ENCODE measurements at places on chromosomes 3 and 15.

DNA sequence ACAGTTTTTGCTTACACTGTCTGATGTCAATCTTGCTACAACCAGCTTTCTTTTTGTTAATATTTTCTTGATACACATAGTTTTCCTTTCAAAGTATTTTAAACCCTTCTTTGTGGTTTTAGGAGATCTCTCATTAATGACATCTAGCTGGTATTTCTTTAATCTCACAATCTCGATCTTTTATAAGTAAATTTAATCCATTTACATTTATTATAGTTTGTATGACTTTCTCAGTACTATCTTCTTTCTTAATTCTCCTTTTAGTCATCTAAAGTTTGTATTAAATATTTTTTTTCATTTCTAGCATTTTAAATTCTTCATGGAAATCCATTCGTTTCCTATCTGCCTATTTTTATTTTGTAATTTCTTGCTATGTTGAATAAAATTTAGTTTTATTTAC lies 55.4 kb downstream of the MRPL3 start:
- no peak for DNase-seq

DNA sequence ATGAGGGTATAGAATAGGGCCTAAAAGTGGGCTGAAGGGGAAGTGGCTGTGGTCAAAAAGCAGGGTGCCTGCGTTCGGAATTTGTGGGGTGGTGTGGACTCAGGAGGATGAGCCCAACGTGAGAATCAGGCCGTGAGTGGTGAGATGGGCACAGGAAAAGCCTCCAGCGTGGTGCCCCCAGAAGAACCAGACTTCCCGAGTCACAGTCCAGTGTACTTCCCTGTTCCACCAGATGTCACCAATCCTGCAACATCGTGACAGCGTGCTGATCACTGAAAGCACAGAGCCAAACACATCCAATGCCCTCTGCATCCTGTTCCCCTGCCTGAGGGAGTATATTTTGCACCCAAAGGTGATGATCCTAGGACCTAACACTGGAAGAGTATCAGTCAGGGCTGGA lies 20.8 kb upstream of the ACAN start:
- DNase-seq: no peak

DNA sequence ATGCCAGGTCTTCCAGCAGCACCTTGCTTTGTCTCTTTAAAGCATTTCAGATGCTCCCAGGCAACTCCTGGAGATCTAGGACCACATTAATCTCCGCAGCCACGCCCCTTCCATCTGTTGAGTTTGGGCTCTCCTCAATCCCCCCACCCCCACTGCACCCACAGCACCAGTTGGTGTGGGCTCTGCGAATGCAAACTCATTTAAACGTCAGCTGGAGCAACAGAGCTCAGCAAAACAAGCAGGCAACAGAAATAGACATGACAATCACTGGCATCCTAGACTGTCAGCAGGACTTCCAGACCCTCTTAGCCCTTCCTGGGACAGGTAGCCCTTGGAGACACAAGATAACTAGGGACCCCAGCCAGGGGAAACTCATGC lies 106.9 kb downstream of the LSM3 start:
- DNase-seq: no peak

GRCh38 chr3:53944028-53944427 lies 52.4 kb upstream of the SELENOK start:
- DNase-seq: peak; percentile 2

DNA sequence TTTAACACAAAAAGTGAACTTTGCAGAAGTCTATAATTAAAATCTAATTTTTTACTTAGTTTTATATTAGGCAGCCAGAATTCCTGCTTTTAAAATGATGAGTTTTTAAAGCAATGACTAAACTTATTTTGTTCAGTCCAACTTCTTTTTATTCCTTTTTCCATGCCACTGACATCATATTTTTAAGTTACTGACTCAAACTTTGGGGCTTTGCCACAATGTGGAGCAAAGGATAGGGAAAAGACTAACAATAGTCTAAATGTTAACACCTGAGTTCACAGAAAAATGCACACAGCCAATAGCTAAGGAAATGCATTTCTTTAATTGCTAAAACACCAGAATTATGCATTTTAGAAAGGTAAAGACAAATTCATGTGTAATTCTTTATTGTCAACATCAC lies 647.6 kb upstream of the DPPA4 start:
- DNase-seq: no peak

DNA sequence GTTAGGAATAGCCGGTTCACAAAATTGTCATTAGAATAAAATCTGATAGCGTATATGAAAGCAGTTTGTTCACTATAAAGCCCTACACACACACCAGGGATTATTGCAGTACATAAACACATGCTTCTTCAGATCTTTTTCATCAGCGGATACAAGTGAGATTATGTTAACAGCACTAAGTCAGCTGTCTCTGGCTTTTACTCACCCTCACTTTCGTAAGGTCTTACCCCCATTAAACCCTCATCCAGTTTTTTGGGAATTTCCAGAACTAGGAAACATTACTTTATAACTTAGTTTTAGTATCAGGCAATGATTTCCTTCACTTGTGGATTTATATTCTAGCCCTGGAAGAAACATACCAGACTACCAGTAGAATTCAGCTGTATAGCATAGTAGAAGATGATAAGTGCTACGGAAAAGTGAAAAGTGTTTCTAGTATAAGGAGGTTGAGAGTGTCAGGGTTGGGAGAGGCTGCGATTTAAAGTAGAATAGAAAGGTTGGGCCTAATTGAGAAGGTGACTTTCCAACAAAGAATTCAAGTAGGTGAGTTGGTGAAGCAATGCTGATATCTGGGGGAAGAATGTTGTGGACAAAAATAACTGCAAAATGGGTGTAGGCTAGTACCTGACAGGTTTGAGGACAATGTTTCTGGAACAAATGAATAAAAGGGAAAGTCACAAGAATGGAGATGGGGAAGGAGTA lies 22.7 kb downstream of the TMEM207 start:
- DNase-seq: no peak

GRCh38 chr3:148711981-148712666 lies 14.4 kb downstream of the AGTR1 start:
- no peak for DNase-seq

DNA sequence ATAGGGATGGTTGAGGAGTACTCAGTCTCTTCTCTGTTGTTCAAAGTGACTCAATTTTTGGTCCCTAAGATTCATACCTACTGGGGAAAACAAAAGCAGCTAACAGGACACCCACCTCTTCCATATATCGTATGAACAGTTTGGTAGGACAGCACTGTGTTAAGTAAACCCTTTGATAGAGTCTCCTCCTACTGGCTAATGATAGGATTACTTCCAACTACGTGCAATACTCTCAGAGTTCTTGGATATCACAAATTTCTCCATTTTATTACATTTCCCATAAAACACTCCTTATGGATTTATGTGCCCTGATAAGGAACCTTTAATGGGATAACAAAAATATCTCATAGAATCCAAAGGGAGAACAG lies 200.2 kb upstream of the GOLGA6L4 start:
- DNase-seq: no peak

- DNase-seq: no peak
Measured at GRCh38 chr3:150248888-150249681, 159.0 kb upstream of the TSC22D2 start.

DNA sequence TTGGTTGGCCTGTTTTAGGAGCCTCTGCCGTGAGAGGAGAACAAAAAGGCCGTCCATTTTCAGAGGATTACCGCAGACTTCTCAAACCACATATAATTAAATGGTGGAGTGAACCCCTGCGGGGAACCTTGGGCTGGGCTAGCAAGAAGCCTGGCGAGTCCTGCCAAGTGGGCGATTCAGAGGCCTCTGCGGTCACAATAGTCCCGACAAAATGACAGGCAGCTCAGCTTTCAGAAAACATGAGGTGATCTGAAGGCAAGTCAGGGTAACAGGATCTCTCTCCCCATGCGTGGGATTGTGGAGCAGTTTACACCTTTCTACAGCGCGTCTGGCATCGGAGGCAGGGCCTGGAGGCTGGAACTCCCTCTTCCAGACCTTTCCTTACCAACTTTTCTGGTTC lies 134.8 kb downstream of the ASB7 start:
- no peak for DNase-seq

DNA sequence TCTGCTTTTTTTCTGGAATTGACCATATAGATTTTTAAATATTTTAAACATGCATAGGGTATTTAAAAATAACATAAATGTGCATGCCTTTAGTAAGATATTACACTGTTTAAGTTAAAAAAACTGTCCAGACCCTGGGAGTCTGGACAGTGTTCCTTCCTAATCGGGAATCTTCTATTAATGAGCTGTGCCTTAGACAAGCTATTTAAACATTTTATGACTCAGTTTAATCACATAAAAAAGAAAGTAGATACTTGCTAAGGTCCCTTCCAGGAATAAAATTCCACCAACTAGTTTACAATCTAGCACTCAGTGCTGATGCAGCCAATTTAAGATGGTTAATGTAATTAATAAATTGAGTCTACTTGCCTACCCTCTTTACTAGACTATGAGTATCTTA lies 140.4 kb upstream of the DPH6 start:
- DNase-seq: no peak

- DNase-seq: no peak
Measured at GRCh38 chr3:187777331-187777941, 32.2 kb upstream of the BCL6 start.

DNA sequence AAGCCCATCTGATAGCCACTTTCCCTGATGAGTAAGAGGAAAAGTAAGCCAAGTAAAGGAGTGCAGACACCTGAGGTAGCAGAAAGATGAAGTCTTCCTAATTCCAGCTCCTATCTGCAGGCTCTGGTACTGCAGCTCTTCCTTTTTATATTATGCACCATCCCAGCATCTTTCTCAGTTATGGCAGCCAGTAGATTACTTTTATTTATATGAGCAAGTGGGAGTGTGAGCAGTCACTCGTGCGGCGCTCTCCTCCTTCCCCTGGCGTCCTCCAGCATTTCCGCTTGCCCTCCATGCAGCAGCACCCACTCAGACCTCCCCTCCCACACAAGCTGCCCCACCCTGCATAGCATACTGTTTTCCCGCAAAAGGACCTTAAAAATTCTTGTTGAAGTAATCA lies 465.9 kb upstream of the DPPA4 start:
- DNase-seq: no peak

GRCh38 chr3:121592856-121593702 lies at the start of gene FBXO40:
Gene FBXO40 (plus strand): TSS chr3:121593379. CDS start chr3:121620576, 27,197 bp downstream.
- DNase-seq: peak; percentile 87
